Right kidney (tissue), 9 donors: ENCODE measurements at places on chromosomes 3 and 15.

DNA sequence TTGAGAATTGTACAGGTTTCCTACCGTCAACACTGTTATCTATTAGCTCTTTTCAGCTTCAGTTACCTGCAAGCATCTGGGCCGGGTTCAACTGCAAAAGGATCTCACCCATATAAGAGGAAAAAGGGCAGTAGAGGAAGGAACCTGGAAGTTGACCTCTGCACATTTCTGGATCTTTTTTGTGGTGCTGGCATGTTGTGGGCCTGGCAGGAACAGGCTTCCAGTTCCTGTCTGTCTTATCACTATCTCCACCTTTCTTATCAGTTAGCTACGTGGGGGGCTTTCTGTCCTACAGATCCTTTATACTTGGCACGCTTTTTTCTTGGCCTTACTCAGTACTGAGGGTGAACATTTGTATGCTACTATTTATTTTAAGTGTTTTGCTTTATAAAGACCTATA is 42.2 kb upstream of the TJP1 start:
- no peak for DNase-seq

GRCh38 chr15:94610485-94610884 is 379.1 kb downstream of the MCTP2 start:
- DNase-seq, result no peak

DNA sequence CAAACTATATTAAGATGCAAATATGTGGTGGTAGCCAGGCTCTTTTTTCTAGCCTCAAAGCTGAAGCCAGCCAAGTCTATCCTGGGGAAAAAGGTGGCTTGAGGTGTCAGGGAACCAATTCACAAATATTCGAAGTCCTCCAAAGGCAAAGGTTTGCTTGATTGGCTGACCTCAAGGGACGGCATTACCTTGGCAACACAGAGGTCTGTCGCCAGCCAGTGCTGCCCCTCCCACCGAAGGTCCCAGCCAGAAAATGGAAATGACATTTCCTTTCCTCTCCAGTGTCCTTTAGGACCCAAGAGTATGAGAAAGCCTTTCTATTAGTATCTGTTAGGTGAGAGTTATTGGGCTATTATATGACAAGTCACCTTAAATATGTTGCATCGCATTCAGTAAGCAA is 96.0 kb upstream of the LIMD1 start:
- no peak for DNase-seq

DNA sequence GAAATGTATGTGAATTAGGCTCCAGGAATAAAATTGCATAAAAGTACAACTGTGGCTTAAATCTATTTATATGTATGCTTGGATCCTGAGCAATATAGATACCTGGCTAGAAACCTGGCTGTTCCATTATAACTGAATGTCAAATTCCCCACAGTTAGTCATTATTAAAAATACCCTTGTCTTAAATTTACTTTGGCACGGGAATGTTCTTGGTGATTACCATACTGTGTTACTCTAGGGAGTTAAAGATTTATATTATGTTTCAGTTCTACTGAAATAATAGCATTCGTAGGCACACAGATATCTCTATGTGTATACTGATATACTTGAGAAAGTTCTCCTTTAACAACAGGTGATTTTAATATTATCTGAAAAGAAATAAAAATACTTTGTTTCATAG is 394.1 kb downstream of the PTPRG start:
- no peak for DNase-seq

GRCh38 chr3:108292905-108293328 is 3.4 kb upstream of the HHLA2 start:
- DNase-seq, result no peak

DNA sequence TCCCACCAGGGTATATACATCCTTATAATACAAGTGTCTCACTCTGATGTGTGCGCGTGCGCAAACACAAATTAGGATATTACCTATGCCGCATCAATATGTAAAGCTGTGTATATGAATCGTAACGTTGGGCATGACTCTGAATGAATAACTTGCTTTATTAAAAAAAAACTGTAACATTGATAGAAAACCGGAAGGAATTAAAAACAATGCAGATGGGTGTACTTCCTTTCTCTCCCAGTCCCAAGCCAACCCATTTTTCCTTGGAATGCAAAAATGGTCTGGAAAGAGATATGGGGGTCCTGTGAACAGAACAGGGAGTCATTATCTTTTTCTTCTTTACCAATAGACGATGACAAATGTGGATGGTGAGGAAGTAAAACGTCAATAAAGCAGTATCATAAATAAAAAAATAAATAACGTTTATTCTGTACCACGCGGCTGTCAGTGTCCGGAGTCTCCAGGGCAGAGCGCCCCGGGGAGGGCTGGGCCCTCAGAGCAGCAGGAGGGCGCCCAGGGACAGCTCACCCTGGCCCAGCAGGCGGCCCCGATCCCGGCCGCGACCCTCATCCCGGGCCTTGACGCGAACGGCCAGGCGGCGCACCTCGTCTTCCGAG is 1.6 kb downstream of the C2CD4B start:
- no peak for DNase-seq

GRCh38 chr15:53323191-53323590 is 436.3 kb downstream of the WDR72 start:
- no peak for DNase-seq

GRCh38 chr15:34161329-34161963 is 48.5 kb downstream of the KATNBL1 start:
- DNase-seq, result no peak

GRCh38 chr3:194328053-194328657 is 23.0 kb downstream of the CPN2 start:
- DNase-seq, result peak; percentile 60

DNA sequence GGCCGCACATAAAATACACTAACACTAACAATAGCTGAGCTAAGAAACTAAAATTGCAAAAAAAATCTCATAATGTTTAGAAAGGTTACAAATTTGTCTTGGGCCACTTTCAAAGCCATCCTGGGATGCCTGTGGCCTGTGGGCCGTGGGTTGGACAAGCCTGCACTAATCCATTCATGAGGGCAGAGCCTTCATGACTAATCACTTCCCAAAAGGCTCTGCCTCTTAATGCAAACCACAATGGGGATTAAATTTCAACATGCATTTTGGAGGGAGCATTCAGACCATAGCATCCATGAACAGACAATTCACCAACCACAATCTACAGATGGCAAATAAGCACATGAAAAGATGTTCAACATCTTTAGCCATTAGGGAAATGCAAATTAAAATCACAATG is 128.2 kb downstream of the SUCLG2 start:
- no peak for DNase-seq

- DNase-seq, result no peak
Measured at GRCh38 chr15:65375871-65376607, 1.8 kb downstream of the IGDCC3 start.

DNA sequence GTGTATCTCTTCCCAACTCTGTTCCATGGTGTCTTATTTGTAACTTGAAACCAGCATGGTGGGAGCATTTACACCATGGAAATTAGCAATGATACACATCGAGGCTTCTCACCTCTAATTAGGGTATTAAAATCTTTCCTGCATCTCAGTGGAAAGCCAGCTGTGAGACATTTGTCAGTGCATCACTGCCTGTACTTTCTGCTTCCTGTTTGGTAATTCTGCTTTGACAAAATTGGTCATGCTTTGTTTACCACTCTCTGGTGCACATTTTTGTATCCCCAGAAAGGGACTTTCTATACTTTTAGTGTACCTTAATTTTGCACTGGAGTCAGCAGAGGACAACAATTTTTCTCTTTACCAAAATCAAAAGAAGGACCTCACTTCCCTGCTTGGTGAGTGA is 402.1 kb downstream of the PDCD6IP start:
- DNase-seq, result no peak

- DNase-seq, result no peak
Measured at GRCh38 chr3:120597445-120598049, 1.4 kb downstream of the NDUFB4 start.

- no peak for DNase-seq
Measured at GRCh38 chr15:59991834-59992233, 12.3 kb upstream of the FOXB1 start.

- no peak for DNase-seq
Measured at GRCh38 chr15:47813748-47814384, 96.6 kb downstream of the SEMA6D start.
